ENCODE measurements at places on chromosomes 2 and 18.

DNA sequence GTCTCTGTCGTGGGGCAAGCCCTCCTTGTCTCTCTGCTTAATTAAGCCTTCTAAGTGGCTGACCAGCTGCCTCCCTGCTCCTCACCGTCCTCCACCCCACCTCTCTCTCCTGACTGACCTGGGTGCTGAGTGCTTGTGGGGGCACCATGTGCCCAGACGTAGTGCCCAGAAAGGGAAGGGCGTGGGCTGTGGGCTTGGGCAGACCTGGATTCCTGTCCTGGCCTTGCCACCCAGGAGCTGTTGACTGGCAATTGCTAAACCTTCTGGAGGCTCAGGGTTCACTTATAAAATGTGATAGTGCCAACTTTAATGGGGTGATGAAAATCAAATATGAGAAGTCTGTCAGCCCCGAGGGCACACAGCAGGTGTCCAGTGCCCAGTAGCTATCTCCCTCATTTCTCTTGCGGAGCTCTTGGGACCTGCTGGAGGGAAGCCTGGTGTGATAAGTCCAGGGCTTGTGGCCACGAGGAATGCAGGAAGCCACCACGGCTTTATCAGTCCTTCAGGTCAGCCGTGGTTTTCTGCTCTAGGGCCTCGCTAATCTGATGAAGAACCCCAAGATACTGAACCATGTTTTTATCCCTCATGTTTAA is 22.0 kb upstream of the INHBB start:
- no peak for DNase-seq

GRCh38 chr2:196165016-196165415 is 6.4 kb downstream of the STK17B start:
- DNase-seq: no peak

- DNase-seq: no peak
Observed at GRCh38 chr2:127614246-127614645, 31.7 kb upstream of the GPR17 start.

GRCh38 chr2:235063471-235063961 is 111.7 kb downstream of the SH3BP4 start:
- no peak for DNase-seq

DNA sequence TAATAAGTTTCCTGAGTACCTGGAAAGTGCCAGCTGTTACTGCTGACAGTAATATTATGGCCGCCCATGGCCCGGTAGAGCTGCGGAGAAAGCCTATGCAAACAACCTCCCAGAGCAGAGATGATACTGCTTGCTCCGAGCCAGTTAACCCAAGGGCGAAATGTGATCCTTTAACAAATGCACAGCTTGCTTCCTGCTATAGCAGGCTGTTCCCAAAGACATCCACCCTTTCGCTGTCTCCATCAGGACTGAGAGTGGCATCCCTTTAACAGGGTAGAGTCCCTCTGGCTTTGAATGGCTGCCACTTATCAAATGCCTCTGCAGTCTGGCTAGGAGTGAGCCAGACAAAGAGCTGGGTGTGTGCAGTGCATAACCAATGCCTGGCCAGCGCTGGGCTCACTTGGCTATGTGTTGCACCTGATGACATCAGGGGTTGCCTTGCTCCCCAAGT is 69.7 kb upstream of the DAPL1 start:
- DNase-seq: no peak

DNA sequence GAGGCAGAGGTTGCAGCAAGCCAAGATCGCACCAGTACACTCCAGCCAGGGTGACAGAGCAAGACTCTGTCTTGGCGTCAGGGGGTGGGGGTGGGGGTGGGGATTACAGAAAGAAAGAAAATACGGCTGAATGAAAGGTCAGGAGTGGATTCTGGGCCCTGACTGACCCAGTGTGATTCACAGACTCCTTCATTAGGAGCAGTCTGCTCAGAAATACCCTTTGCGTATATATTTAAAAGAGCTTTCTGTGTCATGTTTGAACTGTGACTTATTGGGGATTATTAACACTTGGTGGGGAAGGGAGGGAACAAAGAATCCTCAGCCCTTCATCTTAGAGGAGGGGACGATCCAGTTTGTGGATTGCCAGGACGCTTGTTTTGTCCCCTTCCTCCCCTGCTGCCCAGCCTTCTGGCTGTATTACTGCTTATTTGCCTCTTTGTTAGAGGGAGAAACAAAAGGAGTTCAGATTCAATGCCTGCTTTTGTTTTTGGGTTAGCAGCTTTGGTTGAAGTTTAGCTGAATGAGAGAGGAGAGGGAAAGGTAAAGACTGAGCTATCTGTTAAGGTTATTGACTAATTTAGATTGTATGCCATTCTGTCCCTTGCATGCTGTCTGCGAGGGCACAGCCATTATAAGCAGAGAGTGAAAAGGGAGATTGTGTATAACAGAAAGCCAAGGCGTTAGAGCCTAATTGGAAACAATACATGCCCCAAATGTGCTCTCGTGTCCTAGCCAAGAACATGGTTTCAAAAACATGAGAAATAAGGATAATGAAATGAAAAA is 118.3 kb downstream of the FMNL2 start:
- no peak for DNase-seq

- no peak for DNase-seq
Observed at GRCh38 chr2:14944562-14945346, 312.2 kb downstream of the LRATD1 start.

- DNase-seq: no peak
Observed at GRCh38 chr2:126664639-126665038, 8.7 kb downstream of the GYPC start.

DNA sequence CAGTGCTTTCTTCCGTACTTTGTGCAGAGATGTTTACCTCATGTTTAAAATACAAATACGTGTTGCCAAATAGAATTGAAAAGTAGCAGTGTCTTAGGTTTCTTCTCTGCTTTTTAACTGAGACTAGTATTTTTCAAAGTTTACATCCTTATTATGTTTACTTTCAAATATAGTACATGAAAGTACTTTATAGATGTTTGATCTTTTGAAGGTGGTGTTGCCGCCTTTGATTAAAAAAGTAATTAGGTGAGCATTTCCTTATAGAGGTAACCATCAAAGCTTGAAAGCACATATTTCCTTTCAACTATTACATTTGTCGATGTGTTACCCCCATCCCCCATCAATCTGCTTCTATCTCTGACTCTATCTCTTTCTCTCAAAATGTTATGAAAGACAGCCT is 87.0 kb downstream of the CERS6 start:
- DNase-seq: no peak

- DNase-seq: no peak
Observed at GRCh38 chr2:182207049-182207746, 219.6 kb downstream of the PDE1A start.

DNA sequence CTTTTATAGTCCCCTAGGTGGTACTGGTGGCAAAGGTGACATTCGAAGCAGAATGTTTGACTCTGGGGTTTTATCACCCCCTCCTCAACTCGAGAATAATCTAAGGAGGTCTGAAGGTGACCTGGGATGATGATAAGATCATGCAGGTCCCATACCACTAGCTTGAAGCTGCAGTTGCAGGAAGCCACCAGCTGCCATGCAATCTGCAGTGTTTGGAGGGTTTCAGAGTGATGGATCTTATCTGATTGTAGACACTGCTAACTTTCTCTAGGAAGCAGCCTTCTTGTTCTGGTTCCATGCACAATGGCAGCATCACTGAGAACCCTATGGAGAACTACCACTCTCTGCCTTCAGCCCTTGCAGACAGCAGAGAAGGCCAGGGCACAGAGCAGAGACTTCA is 59.4 kb upstream of the LRPPRC start:
- no peak for DNase-seq

DNA sequence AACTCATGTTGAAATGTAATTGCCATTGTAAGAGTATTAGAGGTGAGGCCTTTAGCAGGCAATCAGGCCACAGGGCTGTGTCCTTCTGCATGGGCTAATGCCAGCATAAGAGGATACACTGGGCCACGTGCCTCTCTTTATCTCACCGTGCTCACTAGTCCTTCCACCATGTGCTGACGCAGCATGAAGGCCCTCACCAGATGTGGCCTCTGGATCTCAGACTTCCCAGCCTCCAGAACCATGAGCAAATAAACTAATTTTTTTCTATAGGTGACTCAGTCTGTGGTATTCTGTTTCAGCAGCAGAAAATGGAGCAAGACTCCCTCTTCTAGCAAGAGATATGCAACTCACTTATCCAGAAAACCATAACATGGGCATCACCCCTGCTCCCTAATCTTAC is 149.7 kb upstream of the ZNF236 start:
- DNase-seq: no peak

- DNase-seq: no peak
Observed at GRCh38 chr18:79733135-79733701, 53.6 kb downstream of the CTDP1 start.

DNA sequence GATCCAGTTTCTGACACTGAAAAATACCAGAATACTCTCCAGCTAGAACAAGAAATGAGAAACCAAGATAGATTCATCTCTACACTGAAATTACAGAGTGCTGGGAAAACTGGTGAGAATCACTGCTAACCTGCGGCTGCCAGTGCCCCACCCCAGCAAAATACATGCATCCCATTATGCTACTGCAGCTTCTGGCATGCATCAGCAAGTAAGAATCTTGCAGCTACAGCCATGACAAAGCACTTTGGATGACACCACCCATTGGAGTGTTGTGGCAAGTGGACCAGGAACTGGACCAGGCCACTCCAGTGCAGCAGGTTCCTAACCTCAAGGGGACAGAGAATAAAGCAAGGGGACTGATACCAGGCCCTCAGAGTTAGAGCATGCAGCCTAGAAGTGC is 378.8 kb upstream of the ETAA1 start:
- no peak for DNase-seq

- no peak for DNase-seq
Observed at GRCh38 chr2:7738596-7738995, 821.4 kb downstream of the RNF144A start.

GRCh38 chr18:76819411-76820136 is 2.8 kb upstream of the ZNF236 start:
- no peak for DNase-seq

DNA sequence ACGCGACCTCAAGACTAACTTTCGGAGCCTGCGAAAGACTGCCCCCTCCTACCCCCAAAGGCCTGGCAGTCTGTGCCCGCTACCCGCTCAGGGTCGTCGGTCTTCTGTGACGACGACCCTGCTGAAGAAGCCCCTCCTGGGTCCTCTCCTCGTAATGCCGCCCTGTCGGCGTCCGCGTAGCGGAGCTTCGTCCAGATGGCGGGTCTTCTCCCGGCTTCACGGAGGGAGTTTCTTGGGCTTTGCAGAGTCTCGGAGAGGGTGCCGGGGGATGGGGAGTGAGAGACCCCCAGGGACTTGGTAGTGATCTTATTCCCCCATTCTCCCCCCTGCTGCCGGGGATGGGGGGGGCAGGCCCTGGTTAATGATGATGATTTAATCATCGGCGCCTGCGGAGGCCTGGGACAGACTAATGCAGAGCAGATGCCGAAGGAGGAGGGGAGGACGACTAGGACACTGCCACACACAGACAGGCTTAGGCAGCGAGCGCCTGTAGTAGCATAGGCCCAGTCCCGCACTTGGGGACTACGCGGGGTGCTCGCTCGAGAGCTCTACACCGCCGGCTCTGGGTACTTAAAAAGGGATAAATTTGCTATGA is 528 bp upstream of the PCGF1 start:
- DNase-seq: no peak

- DNase-seq: no peak
Observed at GRCh38 chr2:54572636-54573536, 116.8 kb downstream of the SPTBN1 start.

- DNase-seq: no peak
Observed at GRCh38 chr2:85255813-85256594, 71.8 kb downstream of the TGOLN2 start.

- DNase-seq: no peak
Observed at GRCh38 chr18:61554117-61554776, 221.0 kb downstream of the CDH20 start.

GRCh38 chr2:236337465-236338325 is 73.5 kb upstream of the ASB18 start:
- no peak for DNase-seq

DNA sequence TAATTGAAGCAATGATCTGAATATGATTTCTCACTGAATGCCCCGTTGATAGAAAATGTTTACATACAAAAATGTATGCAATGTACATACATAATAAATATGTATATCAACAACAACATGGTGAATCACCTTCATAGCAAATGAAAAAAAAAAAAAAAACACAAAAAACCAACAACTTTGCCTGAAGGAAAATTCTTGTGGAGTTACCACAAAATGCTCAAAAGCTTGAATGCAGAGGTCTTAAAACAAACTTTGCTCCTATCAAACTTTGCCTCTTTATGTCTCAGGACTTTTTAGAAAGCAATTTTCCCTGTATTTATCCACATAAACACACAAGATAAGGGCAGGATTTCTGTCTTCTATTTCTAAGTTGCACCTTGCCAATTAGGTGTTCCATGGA is 92.9 kb upstream of the SIX2 start:
- DNase-seq: no peak

DNA sequence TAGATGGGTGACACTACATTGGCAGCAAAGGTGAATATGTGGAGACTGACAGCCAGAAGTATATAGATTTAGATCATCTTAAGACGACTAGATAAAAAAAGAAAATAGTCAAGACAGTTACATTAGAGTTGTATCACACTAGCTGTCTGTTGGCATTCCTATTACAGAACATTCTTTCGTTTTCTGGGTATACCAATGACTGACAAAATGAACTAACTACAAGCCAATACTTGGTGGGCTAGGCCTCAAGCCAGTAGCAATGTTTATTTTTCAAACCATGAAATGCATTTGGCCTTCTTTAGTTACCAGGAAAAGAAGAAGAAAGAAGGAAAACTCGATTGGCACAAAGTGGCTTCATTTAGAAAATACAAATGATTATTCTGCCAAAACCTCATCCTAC is 944.9 kb upstream of the ZEB2 start:
- no peak for DNase-seq

DNA sequence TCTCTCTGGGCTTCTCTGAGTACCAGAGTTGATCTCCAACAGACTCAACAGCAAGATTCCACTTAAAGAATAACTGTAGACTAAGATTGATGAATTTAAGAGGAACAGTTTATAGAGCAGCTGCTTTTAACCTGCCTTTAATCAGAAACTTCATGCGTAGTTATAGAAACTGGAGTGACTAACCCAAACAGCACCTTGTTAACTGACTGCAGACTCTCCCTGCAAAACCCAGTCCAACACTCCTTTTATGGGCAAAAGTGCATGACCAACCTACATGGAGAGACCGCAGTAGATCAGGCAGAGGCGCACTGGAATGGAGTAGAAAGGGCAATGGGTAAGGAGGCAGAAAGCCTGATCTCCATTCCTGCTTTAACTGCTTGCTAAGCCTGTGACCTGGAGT is 110.6 kb downstream of the NRP2 start:
- no peak for DNase-seq

DNA sequence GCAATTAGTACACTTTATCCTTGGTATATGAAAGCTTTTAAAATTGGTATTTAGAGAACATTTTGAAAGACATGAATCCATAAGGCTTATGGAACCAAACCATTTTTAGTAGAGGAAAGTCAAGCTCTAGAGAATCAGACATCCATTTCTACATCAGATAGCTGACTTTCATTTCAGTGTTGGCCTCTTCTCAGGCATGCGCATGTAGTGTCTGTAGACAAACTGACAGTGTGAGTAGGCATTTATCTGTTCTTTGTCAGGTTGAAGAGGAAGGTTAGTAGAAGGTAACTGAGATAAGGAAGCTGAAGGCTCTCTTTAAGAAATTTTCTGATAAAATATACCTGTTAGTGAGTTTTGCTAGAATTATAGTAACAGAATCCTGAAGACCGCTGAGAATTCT is 221.9 kb upstream of the SIX3 start:
- no peak for DNase-seq

Measured in activated CD4-positive, CD25-positive, alpha-beta regulatory T cell (primary cell).